ENCODE measurements at places on chromosomes 6 and 20.

GRCh38 chr6:16400248-16400760, 161.9 kb downstream of the GMPR start:
- DNase-seq, result peak; percentile 40

DNA sequence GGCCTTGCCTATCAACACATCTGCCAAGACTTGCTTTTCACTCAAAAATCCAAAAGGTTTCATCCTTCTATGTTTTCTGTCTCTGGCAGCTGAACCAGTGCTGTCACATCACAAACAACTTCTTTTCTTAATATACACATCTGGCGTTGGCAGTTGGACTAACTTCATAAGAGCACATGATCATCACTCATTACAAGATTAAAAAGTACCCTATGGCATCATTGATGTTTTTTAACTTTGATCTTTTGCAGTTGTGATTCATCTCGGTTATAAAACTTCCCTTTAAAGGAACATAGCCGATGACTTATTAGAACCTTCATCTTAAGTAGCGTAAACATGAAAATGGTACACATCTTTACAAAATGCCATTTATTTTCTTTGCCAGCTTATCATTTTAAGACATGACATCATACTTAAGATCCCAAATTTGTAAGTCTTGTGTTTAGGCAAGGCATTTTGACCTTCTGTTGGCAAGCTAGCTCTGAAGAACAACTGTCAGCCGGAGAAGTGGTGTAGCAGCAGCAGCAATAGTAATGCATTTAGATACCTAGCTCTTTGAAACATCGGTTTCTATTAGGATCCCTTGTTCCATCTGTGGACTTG, 64.2 kb upstream of the SUPT3H start:
- DNase-seq, result no peak

GRCh38 chr20:3651204-3651962, 11.8 kb downstream of the GFRA4 start:
- DNase-seq, result no peak

DNA sequence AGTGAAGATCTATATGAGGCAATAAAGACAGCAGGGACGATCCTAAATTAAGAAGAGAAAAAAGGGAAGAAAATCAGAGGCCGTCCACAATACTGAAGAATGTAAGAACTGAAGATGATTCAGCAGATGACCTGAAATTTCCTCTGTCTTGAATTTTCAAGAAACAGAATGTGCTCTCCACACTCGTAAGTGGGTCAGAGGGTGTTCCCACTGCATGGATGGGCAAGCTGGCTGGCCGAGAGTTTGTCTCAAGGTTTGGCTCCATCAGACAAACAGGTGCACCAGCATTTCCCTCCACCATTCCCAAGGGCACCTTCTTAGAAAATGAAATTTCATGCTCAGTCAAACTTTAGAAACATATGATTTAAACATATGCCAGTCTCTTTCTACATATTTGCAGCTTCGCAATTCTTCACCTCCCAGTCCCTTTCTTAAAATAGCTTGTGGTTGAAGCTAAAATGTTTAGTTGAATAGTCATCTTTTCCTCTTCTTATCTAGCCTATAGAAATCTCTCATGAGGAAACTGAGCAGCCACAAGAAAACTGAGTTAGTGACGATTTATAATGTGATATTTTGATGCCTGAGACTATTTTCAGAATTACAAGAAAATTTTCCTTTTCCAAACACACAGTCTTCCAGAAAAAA, 576.4 kb downstream of the PRKN start:
- no peak for DNase-seq

Data from M059J (cell line).